Stimulated activated CD4-positive, alpha-beta T cell treated with anti-CD3 and anti-CD28 coated beads, Interleukin-1b, Interleukin-23, amount 100 ng/mL, for 4 hours (primary cell): ENCODE measurements at places on chromosomes 16 and 17.

- no peak for DNase-seq
Observed at GRCh38 chr16:8572919-8573724, 17.2 kb downstream of the TMEM114 start.

- DNase-seq: no peak
Observed at GRCh38 chr16:31270795-31271194, 11.0 kb downstream of the ITGAM start.

- DNase-seq: no peak
Observed at GRCh38 chr17:81331527-81332043, 36.5 kb upstream of the SLC38A10 start.

DNA sequence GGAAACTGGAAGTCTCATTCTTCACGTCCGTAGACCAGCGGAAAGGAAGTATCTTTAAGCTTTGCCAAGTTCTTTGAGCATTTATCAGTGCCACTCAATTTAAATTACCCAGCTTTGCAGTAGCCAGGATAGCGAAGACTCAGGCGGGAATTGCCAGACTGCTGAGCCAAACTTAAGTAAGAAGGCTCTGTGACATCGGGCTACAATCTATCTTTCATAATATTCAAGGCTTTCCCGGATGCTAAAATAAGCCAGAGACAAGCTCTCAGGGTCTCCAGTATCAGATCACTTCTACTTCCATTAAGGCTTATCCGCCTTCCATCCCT lies 436 bp upstream of the BRIP1 start:
- DNase-seq: no peak

GRCh38 chr17:78368854-78369495 lies 9.1 kb upstream of the SOCS3 start:
- DNase-seq: no peak
